T-helper 2 cell treated with Interferon-gamma antibody and Interleukin-4, amounts not matched to agents 5 μg/mL and 100 μg/mL, for 36 hours (primary cell): ENCODE measurements at places on chromosomes 3 and 15.

GRCh38 chr3:129231331-129232119 is 17.9 kb upstream of the COPG1 start:
- no peaks in the 10 kb centered on the region for H3K27me3 ChIP-seq
- peak overlapping the region; percentile 87 for H3K27ac ChIP-seq
- H3K4me3 ChIP-seq, result peak overlapping the region; percentile 60
- peaks cover 70% of the 10 kb centered on the region for H3K4me1 ChIP-seq
- DNase-seq, result no peak

- H3K4me3 ChIP-seq, result no peak overlapping the region
- peaks cover 32% of the 10 kb centered on the region for H3K36me3 ChIP-seq
- no peaks in the 10 kb centered on the region for H3K27me3 ChIP-seq
- no peak for DNase-seq
These were observed 68.5 kb downstream of the CHSY1 start for GRCh38 chr15:101183226-101183930.

DNA sequence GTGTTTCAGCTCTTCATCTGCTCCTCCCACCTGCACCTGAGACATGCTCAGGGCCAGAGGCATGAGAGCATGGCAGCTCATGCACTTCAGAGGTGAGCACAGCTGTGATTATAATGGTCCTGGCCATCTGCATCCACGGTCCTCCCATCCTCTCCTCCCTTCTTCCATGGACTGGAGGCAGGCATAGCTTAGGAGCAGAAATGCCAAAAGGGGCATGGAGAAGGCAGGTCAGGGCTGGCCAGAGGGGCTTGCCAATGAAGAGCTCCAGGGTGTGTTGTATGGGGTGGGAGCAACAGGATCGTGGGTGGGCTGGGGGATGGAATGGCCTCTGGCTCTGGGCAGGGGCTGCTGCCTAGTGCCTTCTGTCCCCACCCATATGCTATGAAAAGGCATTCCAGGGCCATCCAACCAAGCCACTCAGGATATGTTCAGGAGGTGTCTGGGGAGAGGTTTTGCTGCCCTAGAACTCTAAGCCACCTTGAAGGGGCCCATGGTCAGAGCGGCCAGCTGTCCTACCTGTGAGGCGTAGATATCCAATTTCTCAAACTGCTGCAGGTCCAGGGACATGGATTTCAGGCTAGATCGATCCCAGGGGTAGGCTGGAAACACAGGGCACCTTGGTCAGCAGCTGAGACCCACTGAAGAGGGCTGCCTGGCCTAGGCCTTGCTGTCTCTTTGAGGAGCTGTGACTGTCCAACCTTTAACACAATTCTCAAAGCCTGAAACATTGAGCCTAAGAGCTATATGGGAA is 26.1 kb downstream of the KY start:
- no peak overlapping the region for H3K27ac ChIP-seq
- H3K4me3 ChIP-seq, result no peak overlapping the region
- H3K27me3 ChIP-seq, result no peaks in the 10 kb centered on the region
- no peak for DNase-seq

DNA sequence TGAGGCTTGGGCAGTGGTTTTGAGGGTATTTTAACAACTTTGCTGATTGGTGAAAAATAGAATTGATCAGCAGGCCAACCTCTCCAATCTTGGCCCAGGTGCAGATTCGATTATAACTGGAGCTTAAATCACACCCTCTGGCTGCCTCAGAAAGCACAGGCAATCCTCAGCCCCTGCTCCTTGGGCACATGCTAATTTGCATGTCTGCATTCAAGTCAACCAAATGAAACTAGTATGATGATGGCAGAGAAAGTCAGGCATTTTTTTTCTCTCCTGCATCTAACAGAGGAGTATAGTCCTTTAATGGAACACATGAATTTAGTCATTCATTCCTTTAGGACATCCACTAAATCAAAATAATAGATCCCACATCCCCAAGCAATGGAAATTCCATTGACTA is 16.8 kb upstream of the NMNAT3 start:
- no peak overlapping the region for H3K4me3 ChIP-seq
- H3K4me1 ChIP-seq, result no peaks in the 10 kb centered on the region
- peaks cover 2% of the 10 kb centered on the region for H3K27me3 ChIP-seq

GRCh38 chr3:144553301-144553700 is 581.7 kb downstream of the DIPK2A start:
- H3K27me3 ChIP-seq, result no peaks in the 10 kb centered on the region
- H3K36me3 ChIP-seq, result no peaks in the 10 kb centered on the region
- DNase-seq, result no peak
- H3K27ac ChIP-seq, result no peak overlapping the region
- H3K4me1 ChIP-seq, result no peaks in the 10 kb centered on the region
- H3K4me3 ChIP-seq, result no peak overlapping the region

DNA sequence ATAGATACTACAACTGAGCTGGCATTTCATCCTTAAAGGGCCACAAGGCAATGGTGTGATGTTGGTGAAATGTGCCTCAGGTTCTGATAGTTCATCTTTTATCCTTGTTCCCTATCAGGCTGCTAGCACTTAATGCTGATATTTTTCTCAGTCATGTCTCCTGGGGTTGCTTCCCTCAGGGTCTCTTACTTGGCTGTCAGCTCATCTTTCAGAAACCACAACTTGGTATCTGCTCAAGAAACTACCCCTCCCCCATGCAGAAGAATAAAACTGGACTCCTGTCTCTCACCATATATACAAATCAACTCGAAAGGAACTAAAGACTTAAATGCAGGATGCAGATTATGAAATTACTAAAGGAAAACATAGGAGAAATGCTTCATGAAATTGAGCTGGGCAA is 308.1 kb downstream of the CHST2 start:
- peaks cover 11% of the 10 kb centered on the region for H3K4me1 ChIP-seq
- H3K36me3 ChIP-seq, result no peaks in the 10 kb centered on the region
- DNase-seq, result no peak
- H3K4me3 ChIP-seq, result no peak overlapping the region
- H3K27ac ChIP-seq, result no peak overlapping the region

- H3K4me1 ChIP-seq, result peaks cover 30% of the 10 kb centered on the region
- peaks cover 58% of the 10 kb centered on the region for H3K27me3 ChIP-seq
- peak overlapping the region; percentile 79 for H3K4me3 ChIP-seq
- DNase-seq, result no peak
- no peak overlapping the region for H3K27ac ChIP-seq
These were observed 2.4 kb downstream of the DLL4 start for GRCh38 chr15:40931300-40932142.

GRCh38 chr3:112873632-112874031 is 27.0 kb upstream of the CD200R1L start:
- DNase-seq, result no peak
- H3K4me3 ChIP-seq, result no peak overlapping the region
- H3K4me1 ChIP-seq, result no peaks in the 10 kb centered on the region
- peaks cover 1% of the 10 kb centered on the region for H3K36me3 ChIP-seq
- no peak overlapping the region for H3K27ac ChIP-seq
- H3K27me3 ChIP-seq, result peaks cover 3% of the 10 kb centered on the region

GRCh38 chr15:52651868-52652267 is 27.3 kb downstream of the ATOSA start:
- peak; percentile 28 for DNase-seq

GRCh38 chr3:73475175-73475574 is 149.6 kb downstream of the PDZRN3 start:
- peaks cover 8% of the 10 kb centered on the region for H3K27me3 ChIP-seq
- no peak for DNase-seq
- no peak overlapping the region for H3K4me3 ChIP-seq
- H3K4me1 ChIP-seq, result no peaks in the 10 kb centered on the region
- no peak overlapping the region for H3K27ac ChIP-seq

- no peak for DNase-seq
- peaks cover 2% of the 10 kb centered on the region for H3K36me3 ChIP-seq
- H3K4me3 ChIP-seq, result no peak overlapping the region
- H3K27ac ChIP-seq, result no peak overlapping the region
- peaks cover 25% of the 10 kb centered on the region for H3K27me3 ChIP-seq
These were observed 290.8 kb upstream of the ZPLD1 start for GRCh38 chr3:102144063-102144462.

GRCh38 chr15:62665449-62665848 is 377.1 kb upstream of the TPM1 start:
- no peaks in the 10 kb centered on the region for H3K4me1 ChIP-seq
- no peaks in the 10 kb centered on the region for H3K36me3 ChIP-seq
- H3K27me3 ChIP-seq, result peaks cover 10% of the 10 kb centered on the region
- no peak for DNase-seq
- no peak overlapping the region for H3K4me3 ChIP-seq

DNA sequence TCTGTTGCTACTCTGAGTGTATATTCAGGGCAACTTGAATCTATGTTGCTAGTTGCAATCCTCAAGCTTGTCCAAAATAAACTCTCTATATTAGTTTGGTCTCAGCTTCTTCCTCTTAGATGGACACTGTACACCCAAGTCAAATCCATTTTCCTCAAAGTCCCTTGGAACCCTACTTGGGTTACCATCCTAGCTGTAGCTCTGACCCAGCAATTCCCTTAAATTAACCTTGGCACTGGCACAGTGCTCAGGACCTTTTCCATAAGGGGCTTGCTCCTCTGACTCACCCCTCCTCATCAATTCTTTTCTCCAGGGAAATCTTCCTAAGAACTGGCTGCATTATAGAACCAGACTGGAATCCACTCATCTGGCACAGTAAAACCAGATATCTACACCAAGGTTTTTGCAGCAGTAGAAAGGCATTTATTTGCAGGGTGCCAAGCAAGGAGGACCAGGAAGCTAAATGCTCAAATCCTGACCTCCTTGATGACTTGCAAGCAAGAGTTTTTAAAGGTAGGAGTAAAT is 44.9 kb upstream of the B3GALNT1 start:
- H3K27ac ChIP-seq, result no peak overlapping the region
- H3K27me3 ChIP-seq, result peaks cover 15% of the 10 kb centered on the region
- no peaks in the 10 kb centered on the region for H3K4me1 ChIP-seq
- H3K36me3 ChIP-seq, result no peaks in the 10 kb centered on the region
- no peak for DNase-seq

- H3K27me3 ChIP-seq, result peaks cover 11% of the 10 kb centered on the region
- peak within 1 kb of the TSS; percentile 96 for H3K4me3 ChIP-seq
- H3K4me1 ChIP-seq, result peaks cover 14% of the 10 kb centered on the region
- DNase-seq, result peak; percentile 77
- peak within 1 kb of the TSS; percentile 98 for H3K27ac ChIP-seq
These were observed at the start of gene CELSR3 for GRCh38 chr3:48662753-48663488. TSS of gene CELSR3 (minus strand) at chr3:48662886. CDS start at chr3:48662634, 252 bp downstream.

GRCh38 chr3:188367678-188368077 is 213.7 kb downstream of the LPP start:
- no peak overlapping the region for H3K27ac ChIP-seq
- peaks cover 6% of the 10 kb centered on the region for H3K4me1 ChIP-seq
- no peak overlapping the region for H3K4me3 ChIP-seq
- DNase-seq, result no peak

DNA sequence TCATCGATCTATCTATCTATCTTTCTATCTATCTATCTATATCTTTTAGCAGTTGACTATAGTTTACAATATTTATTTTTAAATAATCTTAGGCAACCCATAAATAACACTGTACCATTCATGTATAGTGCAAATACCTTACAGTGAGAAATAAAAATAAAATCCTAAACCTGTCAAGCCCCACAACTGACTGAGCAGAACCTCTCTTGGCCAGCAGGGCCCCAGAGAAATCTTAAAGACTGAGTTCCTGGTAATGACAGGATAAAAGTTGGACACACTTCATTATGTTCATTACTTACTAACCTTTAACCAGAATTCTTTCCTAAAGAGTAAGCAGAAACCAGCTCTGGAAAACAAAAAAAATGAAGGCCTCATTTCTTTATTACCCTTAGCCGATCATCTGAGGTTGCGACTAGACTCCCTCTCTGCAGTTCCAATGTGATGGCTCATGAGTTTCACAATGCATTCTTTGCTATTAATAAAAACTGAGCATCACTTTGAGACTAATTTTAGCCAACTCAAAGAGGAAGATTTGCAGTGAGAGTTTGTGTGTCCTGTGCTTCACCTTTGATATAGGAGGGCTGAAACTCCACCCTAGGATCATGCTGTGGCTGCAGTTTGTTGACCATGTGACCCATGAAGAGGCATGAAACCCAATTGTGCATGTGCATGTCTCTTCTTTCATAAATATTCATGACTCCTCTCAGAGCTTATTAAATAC is 1072.0 kb downstream of the NSUN3 start:
- no peak overlapping the region for H3K27ac ChIP-seq
- no peaks in the 10 kb centered on the region for H3K27me3 ChIP-seq
- DNase-seq, result no peak

DNA sequence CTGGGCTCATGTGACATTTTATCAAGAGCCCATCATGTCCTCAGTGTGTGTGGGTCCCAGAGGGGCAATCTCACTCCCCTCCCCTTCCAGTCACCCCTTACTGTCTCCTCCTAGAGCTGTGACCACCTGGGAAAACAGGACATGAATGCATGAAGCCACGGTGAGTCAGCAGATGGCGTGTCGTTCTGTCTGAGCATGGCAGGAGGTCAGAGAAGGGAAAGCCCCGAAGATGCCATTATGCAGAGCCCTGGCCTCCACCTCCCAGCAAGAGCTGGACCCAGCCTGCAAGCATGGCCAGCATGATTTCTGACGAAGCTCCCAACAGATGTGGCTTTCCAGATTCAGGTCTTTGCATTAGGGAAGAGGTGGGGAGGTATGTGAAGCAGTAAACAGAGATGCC is 118.5 kb downstream of the TLE3 start:
- no peak overlapping the region for H3K27ac ChIP-seq
- H3K4me1 ChIP-seq, result no peaks in the 10 kb centered on the region
- H3K27me3 ChIP-seq, result peaks cover 11% of the 10 kb centered on the region
- H3K4me3 ChIP-seq, result no peak overlapping the region

DNA sequence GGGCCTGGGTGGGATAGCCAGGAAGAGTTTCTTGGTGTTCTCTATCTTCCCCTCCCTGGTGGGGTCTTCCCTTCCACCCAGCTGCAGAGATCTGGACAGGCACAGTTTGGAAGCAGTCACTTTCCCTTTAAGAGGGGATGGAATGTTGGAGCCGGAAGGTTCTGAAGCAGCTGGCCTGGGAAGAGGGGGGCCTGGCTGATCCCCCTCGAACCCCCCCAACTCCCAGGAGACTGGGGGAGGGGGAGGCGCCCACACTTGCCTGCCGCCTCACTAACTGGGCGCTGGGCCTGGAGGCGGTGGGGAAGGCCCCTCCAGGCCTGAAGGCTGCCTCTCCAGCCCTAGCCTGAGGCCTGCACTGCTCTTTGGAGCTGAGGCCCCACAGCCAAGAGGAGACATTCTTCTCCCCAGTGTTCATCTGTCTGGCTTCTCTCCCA is 1.4 kb downstream of the DVL3 start:
- H3K4me3 ChIP-seq, result peak overlapping the region; percentile 95
- no peak for DNase-seq
- H3K27me3 ChIP-seq, result no peaks in the 10 kb centered on the region
- peaks cover 3% of the 10 kb centered on the region for H3K36me3 ChIP-seq
- peaks cover 19% of the 10 kb centered on the region for H3K4me1 ChIP-seq
- peak overlapping the region; percentile 91 for H3K27ac ChIP-seq

DNA sequence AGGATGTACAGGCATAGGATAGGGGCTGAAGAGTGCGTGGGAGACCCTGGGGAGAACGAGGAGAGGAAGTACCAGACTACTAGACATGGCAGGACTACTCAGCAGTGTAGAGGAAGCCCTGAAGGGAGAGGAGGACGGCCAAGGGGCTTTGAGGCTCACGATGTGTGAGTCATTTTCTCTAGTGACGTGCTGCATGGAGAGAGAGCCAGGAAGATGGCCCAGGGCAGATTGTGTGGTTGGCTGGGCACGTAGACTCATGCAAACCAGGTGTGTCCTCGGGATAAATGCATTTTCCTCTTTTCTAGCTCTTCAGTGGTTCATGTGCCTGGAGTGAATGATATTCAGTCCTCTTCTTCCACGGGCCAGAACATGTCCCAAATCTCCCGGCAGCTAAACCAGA is 115.0 kb upstream of the ABHD17C start:
- DNase-seq, result no peak
- H3K4me3 ChIP-seq, result no peak overlapping the region
- no peak overlapping the region for H3K27ac ChIP-seq
- no peaks in the 10 kb centered on the region for H3K36me3 ChIP-seq

GRCh38 chr3:183892610-183893214 is 8.0 kb upstream of the PARL start:
- H3K4me1 ChIP-seq, result no peaks in the 10 kb centered on the region
- no peaks in the 10 kb centered on the region for H3K27me3 ChIP-seq
- H3K27ac ChIP-seq, result no peak overlapping the region
- no peaks in the 10 kb centered on the region for H3K36me3 ChIP-seq
- DNase-seq, result no peak
